Pulmonary artery endothelial cell (primary cell): ENCODE measurements at places on chromosomes 12 and 14. TPM values are rescaled to one million over a fixed set of nuclear protein-coding genes. Genes with fewer than 3 reads are reported as not detected.

Gene HELB
- 0.79 and 3.8 TPM in 2 replicates for total RNA-seq

Gene MANSC4
- not detected in 2 replicates for total RNA-seq

Gene GLIPR1
- 79.3 and 96.8 TPM in 2 replicates for total RNA-seq

Gene VTI1B
- 49.3 and 71.5 TPM in 2 replicates for total RNA-seq

Gene TPI1
- 941 and 1,374 TPM in 2 replicates for total RNA-seq

Gene SAMD4A
- 26.4 and 41.8 TPM in 2 replicates for total RNA-seq

Gene GLT8D2
- total RNA-seq, result 3.4 and 6.0 TPM in 2 replicates

Gene NXPH4
- total RNA-seq, result 0.13 and 0.28 TPM in 2 replicates

Gene LYZ
- total RNA-seq, result not detected in 2 replicates

Gene GLT1D1
- not detected in 2 replicates for total RNA-seq

Gene GZMB
- not detected in 2 replicates for total RNA-seq

Gene ALDH2
- 69.0 and 113 TPM in 2 replicates for total RNA-seq

Gene TCL1B
- not detected in 2 replicates for total RNA-seq

Gene MDP1
- 6.9 and 13.1 TPM in 2 replicates for total RNA-seq

Gene KRT77
- not detected in 2 replicates for total RNA-seq

Gene ERBB3
- 0.07 and 0.11 TPM in 2 replicates for total RNA-seq

Gene NR1H4
- not detected in 2 replicates for total RNA-seq
